ENCODE measurements at places on chromosomes 5 and 9.

- DNase-seq = no peak
Measured at GRCh38 chr5:122447072-122447471, 135.0 kb downstream of the SNCAIP start.

GRCh38 chr5:124922255-124922975 is 176.0 kb upstream of the ZNF608 start:
- DNase-seq = no peak

- DNase-seq = no peak
Measured at GRCh38 chr5:65892801-65893200, 33.6 kb upstream of the ERBIN start.

DNA sequence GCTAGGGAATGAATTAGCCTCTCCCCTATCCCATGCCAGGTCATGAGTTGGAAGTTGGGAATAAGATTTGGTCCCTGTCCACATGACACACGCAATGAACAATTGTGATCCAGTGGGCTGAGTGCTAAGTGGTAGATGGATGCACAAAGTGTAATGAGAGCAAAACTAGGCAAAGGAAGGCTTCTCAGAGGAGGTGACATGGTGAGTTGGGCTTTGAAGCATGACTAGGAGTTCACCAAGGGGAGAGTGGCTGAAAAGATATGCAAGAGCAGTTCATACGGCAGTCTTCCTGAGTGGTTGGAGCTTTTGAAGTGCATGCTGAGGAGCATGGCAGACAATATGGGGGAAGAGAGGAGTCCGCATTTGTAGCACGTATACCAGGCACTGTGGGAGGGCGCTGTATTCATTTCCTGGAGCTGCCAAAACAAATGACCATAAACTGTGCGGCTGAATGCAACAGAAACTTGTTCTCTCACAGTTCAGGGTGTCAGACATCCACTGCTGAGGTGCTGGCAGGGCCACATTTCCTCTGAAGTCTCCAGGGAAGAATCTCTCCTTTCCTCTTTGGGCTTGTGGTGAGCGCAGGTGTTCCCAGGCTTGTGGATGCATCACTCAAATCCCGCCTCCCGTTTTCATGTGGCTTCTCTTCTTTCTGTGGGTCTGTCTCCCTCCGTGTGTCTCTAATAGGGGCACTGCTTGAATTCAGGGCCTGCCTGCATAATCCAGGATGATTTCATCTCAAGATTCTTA is 49.5 kb downstream of the NSG2 start:
- no peak for DNase-seq

DNA sequence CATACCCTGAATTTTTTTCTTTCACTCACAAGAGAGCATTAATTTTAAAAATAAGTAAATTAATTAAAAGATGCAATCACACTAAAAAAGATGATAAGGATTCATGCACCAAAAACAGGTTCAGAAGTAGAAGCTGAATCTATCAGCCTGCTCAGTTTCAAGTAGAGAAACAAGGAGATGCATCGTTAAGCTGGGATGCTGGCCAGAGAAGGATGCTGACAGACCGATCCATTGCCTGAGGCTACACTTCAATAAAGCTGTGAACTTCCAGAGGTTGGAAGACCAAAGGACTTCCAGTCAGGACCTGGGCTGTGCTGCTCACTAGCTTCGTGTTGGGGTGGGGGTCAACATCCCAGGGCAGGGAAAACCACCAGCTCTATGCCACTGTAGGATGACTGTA is 457.7 kb downstream of the EFNA5 start:
- DNase-seq = no peak

DNA sequence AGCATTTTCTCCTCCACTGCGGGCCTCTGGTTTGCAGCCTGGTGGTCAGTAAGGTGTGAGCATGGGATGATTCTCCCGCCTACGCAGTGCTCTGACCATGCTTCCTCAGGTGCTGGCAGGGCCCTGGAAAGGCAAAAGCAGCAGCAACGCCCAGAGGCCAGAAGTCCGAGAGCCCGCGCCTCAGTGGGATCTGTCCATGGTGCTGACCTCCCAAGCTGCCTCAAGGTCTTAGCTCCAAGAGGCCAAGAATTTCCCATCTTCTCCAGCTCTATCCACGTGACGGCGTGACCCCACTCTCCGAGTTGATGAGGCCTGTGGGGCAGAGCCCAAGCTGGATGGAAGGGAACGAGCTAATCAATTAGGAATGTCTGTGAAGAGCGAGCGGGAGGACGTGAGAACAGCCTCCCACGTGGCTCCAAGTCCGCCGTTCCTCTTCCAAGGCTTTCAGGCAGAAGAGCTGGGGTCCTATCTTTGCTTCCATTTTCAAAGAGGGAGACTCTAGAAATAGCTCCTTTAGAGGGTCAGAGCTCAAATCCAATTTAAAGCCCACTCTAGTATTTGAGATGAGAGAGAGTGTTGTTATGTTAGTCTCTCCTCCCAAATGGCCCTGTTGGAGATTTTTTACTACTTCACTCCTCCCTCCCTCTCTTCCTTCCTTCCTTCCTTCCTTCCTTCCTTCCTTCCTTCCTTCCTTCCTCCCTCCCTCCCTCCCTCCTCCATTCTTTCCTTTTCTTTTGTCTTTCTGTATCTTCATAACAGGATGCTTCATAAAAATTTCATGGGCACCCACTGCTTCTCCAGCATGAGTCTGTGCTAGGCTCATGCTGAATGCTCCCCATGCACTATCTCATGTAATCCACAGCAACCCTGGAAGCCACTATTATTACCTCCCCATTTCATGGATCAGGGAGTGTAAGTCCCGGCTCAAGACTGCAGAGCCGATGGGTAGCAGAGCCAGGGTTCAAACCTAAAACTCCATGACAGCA is 69.3 kb downstream of the OLFM1 start:
- DNase-seq = no peak

DNA sequence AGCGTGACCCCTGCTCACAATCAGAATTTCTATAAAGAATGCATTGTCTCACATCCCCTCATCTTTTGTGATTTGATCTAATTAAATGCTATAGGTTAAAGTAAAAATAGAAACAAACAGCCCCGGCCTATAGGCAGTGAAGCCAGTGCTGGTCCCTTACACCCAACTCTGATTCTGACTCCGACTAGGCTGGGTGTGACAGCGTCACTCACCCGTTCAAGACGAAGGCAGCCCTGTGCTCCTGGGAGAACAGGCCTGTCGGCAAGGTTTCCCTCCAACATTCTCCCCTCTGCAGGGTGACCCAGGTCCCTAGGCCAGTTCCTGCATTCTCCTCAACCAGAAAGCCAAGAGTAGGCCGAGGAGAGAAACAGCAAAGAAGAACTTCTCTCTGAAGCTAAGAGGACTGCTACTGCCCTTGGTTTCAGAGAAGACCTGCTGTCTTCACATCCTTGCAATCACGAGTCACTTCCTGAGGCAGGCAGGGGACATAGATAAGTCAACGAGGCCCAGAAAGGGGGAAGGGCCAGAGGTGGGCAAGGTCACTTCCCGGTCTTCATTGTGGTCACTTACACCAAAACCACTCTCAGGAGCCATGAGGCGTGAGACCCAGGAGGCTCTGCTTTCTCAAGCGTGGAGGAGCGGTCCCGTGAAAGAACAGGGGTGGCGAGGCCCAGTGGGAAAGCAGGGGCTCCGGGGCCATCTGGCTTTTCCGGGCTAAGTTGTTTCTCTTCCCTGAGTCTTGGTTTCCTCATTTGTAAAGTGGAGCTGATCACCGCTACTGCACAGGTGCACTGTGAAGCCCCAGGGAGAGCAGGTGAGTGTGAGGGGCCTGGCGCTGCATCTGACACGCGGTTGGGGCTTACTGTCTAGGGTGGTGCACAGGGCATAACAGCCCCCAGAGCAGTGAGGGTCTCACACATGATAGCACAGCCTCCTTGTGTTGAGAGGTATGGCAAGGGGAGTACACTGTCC is 200.8 kb downstream of the CRB2 start:
- no peak for DNase-seq

DNA sequence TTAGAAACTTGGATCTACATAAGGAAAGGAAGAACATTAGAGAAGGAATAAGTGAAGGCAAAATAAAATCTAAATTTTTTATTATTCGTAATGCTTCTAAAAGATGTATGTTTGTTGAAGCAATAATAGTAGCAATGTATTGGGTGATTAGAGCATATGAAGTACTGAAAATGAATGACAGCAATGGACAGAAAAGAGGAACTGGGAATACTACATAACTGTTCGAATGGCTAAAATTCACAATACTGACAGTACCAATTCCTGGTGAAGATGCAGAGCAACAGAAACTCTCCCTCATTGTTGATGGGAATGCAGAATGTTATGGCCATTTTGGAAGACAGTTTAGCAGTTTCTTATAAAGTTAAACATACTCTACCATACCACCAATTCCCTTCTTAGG is 177.3 kb upstream of the SPEF2 start:
- no peak for DNase-seq

DNA sequence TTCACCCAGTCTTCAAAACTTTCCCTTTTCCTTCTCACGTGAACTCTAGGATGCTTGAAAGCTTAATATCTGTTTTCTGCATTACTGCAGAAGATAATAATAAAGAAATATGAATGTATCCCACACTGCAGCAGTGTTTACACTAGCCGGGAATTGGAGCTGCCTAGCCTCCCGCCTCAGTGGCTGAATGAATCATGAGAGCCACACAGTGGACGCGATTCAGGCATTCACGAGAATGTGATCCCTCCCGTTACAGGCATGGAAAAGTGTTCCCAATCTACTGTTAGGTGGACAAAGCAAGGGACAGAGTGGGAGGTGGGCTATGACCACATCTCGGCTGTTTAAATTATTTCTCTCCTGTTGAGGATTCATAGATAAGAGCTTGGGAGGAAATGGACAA is 69.4 kb upstream of the CTSL start:
- DNase-seq = no peak

GRCh38 chr9:109733690-109734089 is 46.3 kb upstream of the PALM2AKAP2 start:
- no peak for DNase-seq

DNA sequence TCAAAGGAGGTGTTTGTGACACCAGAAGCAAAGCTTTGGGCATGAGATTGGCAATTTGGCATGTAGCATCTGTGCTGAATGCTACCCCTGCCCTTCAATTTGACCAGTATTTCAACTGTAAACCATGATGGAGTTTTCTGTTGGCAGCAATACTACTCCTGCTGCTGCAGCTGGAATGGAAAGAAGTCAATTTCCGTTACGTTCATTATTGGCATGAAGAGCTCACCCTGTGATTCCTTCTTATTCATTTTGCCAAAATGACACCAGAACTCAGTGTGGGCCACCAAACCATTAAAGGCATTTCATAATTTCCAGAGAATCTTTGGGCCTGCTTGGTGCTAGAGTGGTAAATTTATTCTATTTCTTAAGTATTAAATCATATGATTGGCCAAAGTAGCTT is 433.1 kb upstream of the DMAC1 start:
- no peak for DNase-seq

DNA sequence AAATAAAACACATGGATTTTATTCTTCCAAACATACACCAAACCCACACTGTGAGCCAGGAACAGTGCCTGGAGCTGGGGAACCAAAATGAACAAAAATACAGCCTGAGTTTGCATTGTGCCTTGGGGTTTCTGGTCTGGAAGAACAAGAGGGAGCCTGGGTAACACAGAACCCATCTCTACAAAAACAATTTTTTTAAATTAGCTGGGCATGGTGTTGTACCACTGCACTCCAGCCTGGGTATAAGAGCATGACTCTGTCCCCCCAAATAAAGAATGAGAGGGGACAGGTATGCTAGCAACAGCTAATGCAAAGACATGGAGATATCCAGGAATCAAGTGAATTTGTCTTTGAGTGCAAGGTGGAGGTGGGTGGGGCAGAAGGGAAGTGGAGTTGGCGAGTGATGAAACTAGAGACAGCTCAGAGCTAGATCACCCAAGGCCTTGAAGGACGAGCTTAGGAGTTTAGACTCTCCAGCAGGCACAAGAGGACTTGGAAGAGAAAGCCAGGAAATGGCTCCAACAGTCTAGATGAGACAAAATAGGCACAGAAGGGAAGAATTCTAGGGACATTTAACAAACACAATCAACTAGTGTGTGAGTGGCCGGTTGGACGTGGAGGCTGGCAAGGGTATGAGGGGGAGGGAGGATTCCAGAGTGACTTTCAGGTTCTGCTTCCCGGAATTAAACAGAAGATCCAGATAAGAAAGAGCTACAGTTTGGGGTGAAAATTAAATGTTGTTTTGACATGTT is 47.4 kb downstream of the FNBP1 start:
- no peak for DNase-seq

DNA sequence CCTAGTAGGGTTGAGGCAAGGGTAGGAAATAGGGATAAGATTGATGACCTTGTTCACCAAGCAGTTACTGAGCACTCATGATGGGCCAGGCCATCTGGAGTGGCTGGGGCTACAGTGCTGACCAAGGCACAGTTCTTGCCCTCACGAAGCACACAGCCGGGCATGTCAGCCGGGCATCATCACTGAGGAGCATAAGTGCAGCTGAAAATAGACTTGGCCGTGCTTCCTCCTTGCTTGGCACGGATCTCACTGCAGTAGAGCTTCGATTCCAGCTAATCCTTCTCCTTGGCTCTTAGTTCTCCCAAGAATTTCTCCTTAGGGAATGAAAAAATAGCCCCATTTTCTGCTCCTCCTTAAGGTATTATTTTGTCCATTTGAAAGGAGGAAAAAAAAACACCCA is 116.6 kb downstream of the NMUR2 start:
- no peak for DNase-seq

- no peak for DNase-seq
Measured at GRCh38 chr5:138832218-138832617, 42.9 kb downstream of the LRRTM2 start.

- no peak for DNase-seq
Measured at GRCh38 chr5:581266-581665, 30.9 kb upstream of the CEP72 start.

GRCh38 chr5:133709209-133709725 is 96.9 kb upstream of the FSTL4 start:
- no peak for DNase-seq

GRCh38 chr5:34897646-34898045 is 17.7 kb downstream of the RAD1 start:
- no peak for DNase-seq

GRCh38 chr5:132095424-132095972 is 21.9 kb downstream of the CSF2 start:
- DNase-seq = peak; percentile 19

GRCh38 chr9:95876595-95876994 is 1.1 kb downstream of the ERCC6L2 start:
- peak; percentile 35 for DNase-seq

- DNase-seq = no peak
Measured at GRCh38 chr9:36306471-36307306, 48.4 kb upstream of the GNE start.

DNA sequence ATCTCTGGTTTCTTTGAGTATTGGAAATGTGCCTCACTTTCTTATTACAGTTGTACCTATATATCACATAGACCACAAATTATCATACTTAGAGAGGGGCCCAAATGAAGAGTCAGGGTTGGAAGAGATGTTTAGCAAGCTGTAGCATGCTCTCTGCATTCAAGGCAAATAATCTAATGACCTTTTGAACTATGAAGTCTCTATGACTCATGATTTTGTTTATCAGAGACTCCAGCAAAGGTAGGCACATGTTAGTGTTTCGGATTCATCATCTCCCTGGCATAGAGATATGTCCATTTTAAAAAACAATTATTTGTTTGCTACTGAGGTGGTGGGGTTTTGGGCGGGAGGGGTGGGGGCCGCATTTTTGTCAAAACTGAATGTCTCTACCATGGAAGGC is 2000.1 kb downstream of the EFNA5 start:
- no peak for DNase-seq
